NB4 (cell line): ENCODE measurements at places on chromosomes 12 and 14.

- DNase-seq = no peak
Observed at GRCh38 chr12:21451529-21451928, 14.1 kb downstream of the PYROXD1 start.

DNA sequence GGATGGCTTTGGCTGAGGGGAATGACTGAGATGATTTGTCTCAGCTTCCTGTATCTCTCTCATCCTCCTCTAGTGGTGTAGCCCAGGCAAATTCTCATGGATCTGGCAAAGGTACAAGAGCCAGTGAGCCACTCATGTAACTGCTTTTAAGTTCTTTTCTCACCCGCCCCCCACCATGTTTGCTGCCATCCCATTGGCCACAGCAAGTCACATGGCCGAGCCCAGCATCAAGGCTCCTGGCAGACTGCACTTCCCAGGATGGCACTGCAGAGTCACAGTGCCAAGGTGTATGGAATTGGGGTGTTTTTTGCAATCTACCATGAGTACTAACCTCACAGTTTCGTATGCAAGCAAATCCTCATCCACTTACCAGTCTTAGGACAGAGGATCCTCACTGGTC, 50.9 kb downstream of the CHST11 start:
- no peak for DNase-seq

GRCh38 chr12:6799147-6799546, 9.8 kb downstream of the CD4 start:
- DNase-seq = no peak

DNA sequence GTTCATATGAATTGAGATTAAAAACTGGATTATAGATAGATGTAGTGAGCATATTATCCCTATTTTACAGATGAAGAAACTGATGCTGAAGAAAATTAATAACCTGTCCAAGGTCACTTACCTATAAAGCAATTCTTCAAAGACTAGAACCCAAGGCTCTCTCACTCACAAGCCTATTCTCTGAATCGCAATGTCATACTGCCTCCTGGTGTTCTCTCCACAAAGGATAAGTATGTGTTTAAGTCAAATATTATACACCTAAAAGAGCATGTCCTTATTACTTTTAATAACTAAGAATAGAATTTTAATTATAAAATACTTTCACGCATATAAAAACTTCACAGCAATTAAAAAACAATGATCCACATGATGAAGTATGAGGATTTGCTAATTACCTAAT, 721.3 kb upstream of the USP15 start:
- DNase-seq = peak; percentile 43

DNA sequence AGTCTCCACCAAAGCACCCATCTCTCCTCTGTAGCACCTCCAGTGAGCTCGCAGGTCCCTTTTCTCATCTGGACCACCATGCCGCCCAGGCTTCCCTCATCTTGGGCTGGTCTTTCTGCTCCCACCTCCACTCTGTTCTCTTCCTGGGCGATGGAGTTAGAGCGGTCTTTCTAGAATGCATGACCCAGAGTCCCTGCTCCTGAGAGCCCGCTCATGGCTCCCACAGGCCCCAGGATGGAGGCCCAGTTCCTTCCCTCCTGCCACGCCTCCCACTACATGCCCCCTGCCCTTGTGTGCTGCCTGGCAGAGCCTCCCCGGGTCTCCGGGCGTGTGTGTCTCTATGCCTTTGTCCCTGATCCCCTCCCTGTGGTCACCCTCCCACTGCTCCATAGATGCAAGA, 100.7 kb upstream of the RTL1 start:
- DNase-seq = no peak

- DNase-seq = peak; percentile 55
Observed at GRCh38 chr12:68958322-68958721, 25.4 kb upstream of the CPM start.

DNA sequence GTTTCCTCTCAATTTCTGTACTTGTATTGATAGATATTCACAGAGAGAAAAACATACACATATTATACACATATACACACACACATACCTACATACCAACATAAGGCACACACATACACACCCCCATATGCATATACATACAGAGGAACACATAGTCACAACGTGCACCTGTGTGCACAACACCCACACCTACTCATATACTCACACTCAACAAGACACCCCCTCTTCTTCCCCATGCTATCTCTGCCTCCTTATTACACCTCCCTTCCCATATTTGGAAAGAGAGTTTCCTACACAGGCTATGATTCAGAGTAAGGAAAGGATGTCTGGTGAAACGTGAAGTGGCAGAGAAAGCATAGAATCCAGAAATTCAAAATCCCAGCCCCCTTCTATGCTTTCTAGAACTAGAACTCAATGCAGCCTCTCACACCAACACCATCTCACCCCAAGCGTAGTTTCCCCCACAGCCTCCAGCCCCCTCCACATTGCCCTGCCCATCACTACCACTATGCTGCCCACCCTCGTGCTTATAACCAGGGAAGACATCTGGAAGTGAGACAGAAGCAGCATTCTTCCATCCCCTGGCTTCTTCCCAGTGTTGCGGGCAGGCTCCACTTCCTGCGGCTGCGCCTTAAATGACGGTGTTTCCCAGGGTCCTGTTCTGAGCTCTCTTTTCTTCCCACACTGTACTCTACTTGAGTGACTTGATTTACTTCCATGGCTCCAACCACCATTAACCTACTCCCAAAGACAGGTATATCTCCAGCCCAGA, 2.4 kb downstream of the RNASE8 start:
- no peak for DNase-seq

DNA sequence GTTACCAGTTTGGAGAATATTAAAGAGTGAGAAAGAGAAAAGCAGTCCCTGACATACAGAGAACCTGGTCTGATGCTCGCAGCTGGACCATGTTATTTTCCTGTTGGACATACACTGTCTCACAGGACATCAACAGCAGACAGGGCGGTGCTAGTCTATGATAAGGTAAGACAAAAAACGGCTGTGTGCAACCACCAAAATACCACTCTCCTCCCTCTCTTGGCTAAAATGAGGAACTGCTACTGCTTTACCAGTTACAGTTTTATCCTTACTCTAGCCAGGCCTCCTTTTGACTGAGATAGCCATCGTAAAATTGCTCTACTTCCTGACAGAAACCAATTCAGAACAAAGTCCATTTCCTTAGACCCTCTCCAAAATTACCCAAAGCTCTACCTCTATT, 47.0 kb upstream of the ERGIC2 start:
- peak; percentile 95 for DNase-seq

DNA sequence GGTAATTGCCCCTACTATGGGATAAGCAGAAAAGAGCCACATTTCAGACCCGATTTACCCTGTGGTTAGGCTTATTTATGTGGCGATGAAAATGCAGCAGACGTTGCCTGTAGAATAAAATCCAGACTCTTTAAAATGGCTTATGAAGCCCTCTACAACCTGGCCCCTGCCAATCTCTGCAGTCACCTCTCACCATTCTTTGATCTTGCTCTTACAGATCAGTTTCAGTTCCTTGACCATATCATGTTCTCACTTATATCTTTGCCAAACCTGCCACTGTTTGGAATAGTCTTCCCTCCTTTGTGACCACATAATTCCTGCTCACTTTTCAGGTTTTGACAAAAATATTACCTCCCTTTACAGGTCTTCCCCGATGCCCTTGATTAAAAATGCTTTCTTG, 264.3 kb upstream of the GARIN6 start:
- no peak for DNase-seq

DNA sequence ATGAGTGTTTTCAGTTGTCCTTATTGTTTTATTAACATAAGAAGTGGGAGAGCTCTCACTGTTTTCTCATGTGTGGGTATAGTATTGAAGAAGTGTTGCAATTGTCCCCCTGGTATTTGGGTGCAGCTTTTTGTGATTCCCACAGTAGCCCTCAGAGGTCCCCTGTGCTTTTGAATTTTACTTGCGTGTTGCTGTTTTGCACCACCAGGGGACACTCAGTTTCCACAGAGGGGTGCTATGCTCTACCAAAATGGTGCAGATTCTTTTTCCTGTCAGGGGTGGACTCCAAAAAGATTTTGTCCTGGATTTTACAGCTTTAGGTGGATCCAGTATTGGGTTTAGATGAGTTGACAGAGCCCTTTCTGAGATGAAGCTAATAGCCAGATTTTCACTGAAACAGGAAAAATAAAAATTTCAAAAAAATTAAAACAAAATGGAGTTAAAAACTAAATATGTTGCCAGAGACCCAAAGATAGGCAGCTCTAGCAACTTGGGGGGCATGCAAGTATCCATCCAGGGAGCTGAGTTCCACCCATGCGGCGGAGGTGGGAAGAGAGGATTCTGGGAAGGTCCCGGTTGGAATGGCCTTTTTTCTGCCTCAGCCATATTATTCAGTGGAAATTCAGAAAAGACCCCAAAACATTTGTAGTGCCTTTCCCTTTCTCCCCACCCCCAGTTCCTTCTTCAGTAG, 50.2 kb downstream of the TTLL5 start:
- DNase-seq = peak; percentile 42

DNA sequence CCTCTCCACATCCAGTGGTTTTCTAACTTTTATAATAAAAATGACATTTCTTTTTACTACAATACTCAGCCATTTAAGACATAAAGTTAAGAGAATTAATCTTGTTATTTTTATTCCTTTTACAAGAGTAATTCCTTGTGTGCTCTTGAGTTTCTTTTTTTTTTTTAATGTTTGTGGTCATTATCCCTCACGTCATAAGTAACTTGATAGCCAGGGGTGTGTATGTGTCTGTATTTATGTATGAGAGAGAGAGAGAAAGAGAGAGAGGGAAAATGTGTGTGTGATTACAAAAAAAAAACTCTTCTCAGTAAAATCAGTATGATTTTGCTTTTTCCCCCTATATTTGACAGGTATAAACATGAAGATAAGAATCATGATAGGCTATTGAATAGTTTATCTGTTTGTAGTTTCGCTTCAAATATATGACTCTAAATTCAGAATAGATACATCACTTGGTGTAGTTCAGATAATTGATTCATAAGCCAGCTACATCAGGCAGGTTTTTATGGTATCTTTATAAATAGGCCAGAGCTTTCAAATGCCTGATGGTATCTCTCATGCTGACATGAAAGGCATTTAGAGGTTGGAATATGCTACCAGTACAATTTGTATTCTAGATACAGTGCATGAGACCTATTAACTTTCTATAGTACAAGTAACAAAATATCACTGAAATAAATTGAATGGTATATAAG, 34.9 kb downstream of the RERGL start:
- no peak for DNase-seq

GRCh38 chr14:100640471-100641273, 53.5 kb upstream of the BEGAIN start:
- peak; percentile 92 for DNase-seq

- DNase-seq = no peak
Observed at GRCh38 chr12:60012659-60013058, 416.8 kb downstream of the SLC16A7 start.

- DNase-seq = no peak
Observed at GRCh38 chr12:132276827-132277373, 52.5 kb downstream of the GALNT9 start.

GRCh38 chr12:99111600-99111999, 466.5 kb downstream of the APAF1 start:
- no peak for DNase-seq

- no peak for DNase-seq
Observed at GRCh38 chr12:94186278-94187241, 38.2 kb downstream of the PLXNC1 start.

GRCh38 chr14:55609681-55610080, 29.7 kb downstream of the KTN1 start:
- no peak for DNase-seq

DNA sequence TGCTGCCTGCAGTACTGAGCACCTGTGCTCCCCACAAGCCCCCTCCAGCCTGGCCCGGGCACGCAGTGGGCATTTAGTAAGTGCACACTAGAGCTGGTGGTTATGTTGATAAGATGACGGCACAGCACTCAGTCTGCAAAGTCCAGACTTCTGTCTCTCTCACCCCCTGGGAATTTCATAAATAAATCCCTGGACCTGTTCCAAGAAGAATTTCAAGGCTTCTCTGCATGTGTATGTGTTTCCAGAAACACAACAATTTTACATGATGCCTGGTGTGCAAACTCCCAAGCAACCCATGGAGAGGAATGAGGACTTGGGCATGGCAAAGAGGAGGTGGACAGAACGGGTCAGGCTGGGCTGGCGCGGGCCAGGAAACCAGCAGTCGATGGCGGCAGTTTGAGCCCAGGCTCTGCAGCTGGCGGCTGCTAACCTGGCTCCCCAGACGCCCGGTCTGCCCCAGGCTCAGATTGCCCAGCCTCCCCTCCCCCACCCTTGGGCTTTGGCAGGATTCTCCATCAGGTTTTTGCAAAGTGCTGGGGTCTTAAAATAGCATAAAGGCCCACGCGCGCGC, 10.4 kb upstream of the ACVR1B start:
- no peak for DNase-seq

DNA sequence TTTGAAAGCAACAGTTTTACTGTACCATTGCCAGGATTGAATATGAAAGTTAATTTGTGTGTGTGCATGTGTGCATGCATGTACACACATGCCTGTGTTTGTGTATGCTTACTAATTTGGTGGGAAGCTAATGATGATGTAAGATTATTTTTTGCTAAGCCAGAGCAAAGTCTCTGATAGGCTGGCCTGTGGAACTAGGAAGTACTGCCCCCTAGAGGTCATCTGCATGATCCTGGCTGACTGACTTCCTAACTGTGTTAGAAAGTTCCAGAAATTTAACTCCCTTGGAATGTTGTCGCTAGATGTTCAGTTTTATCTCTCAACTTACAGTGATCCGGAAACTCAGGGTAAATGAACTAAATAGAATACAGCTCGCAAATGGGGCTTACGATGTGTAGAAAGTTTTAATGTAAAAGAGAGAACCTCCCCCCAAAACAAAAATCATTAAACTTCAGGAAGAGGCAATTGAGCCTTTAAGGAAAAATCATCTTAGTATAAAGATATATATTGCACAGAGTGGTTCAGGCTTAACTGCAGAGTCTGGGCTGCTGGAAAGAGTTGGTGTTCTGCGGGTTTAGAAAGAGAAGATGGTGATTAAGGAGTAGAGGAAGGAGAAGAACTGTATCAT, 34.3 kb upstream of the SLC38A1 start:
- peak; percentile 61 for DNase-seq

- no peak for DNase-seq
Observed at GRCh38 chr14:106507354-106507753, 981.0 kb downstream of the TMEM121 start.

DNA sequence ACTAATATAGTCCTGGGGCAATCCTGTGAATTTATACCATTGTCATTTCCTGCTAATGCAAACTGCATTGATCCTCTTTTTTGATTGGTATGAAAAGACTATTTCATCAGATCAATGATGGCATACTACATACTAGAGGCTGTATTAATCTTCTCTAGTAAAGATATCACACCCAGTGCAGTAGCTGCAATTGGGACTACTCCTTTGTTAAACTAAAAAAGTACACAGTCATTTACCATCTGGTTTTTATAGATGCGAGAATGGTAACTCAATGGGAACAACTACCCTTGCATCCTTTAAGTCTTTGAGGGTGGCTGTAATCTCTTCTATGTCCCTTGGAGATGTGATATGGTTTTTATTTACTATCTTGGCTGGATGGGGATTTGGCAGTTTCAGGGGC, 80.2 kb upstream of the STK38L start:
- DNase-seq = no peak

DNA sequence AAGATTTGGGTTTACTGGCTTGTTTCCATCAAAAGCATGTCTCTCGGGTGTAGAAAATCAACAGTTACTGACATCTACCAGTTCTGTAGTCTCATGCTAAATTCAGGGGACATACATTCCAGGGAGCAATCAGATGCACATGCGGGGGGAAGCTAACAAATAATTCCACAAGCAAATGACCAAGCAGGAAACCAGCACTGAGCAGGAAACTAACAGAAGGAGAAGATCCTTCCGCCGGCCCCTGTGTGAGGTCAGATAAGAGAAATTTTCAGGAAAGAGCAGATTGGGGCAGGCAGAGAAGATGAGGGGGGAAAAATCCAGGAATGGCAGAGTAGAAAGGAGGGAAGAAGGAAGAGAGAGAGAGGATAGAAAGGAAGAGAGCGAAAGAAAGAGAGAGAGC, 127.6 kb upstream of the TMCC3 start:
- no peak for DNase-seq
